Cerebellar nuclear complex (tissue), 1 donor: ENCODE measurements at places on chromosomes 16 and 17.

- no peak for DNase-seq
These were observed 26.1 kb downstream of the TNS4 start for GRCh38 chr17:40475234-40475908.

GRCh38 chr17:57985675-57985974 is 2.4 kb downstream of the VEZF1 start:
- DNase-seq: no peak

DNA sequence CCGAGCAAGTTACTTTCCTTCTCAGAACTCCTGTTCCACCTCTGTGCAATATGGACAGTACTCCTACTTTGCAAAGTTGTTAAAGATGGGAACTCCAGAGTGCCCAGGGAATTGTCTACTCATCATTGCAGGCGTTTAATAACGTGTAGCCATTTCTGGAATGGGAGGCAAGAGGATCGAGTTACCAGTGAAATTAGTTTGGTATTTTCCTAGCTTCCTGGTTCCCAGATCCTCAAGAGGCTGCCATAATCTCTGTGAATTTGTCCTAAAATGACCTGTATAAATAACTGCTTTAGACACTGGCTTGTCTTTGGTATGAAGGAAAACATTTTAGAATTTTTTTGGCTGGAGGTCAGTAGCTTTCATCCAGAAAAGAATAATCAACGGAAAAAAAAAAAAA is 27.7 kb downstream of the WWOX start:
- no peak for DNase-seq

GRCh38 chr17:43591779-43592562 is 45.8 kb upstream of the ETV4 start:
- DNase-seq: no peak

DNA sequence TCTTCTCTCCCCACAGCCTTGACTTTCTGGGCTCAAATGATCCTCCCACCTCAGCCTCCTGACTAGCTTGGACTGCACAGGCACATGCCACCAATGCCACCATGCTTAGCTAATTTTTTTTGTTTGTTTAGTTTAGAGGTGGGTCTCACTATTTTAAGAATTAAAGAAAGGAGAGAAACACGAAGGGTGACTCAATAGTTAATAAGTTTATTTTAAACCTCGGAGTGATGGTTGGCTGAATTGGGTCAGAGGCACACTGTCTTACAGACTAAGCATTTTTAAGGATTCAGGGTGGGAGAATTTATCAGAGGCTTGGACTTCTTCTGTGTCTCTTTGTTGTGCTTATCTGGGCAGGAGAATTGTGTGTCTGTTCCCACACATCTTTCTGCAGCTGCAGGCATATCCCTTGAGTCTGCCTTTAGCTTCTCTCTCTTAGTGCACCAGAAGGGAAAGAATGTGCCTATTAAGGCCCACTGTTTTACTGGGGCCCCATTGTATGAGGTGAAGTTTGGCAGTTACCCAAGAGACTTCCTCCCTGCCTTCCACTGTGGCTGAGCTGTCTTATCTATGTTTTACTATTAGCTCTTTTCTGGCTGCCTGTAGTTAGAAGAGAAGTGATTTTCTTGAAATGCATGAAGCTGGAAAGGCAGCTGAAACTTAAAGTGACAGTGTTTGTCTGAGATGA is 2172.0 kb downstream of the TP53TG3F start:
- DNase-seq: no peak

DNA sequence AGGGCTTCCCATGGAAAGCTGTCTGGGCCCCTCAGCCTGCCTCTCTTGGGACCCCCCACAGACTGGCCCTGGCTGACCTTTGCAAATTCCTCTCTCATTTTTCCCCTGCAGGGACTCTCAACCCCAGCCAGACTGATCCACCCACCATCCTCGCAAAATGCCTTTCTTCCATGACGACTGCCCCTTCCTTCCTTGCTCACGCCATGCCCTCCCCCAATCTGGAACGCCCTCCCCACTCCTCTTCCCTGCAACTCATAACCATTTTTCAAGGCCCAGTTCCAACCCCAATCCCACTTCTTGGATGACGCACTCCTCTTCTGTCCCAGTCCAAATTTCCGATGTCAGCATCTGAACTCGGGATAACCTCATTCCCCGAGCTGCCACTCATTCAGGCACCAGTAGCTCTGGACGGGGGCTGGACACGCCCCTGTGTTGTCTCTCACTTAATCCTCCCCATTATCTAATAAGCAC is 1.3 kb upstream of the DNAI2 start:
- no peak for DNase-seq

DNA sequence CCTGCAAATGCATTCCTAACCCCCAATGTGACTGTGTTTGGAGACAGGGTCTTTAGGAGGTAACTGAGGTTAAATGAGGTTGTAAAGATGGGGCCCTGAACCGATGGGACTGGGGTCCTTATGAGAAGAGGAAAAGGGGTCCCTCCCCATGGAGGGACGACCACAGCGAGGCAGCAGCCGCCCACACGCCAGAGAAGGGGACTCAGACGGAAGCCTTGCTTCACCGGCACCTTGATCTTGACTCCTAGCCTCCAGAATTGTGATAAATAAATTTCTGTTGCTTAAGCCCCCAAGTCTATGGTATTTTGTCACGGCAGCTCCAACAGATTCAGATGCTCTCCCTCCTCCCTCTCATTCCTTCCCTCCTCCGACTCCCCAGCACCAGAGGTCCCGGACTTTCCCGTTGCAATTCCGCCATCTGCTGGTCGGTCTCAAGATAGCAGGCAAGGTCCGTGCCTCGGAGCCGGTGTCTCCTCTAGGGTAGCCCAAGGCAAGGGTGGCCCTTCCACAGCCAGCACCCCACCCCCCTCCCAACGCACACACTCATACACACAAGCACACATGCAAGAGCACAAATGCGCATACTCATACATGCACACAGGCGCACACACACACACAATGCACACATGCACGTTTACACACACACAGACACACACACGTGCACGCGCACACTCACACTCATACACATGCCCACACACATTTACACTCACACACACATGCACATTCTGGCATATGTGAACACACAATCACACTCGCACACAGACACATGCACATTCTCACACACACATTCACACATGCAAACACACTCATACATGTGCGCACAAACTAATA is 23.1 kb upstream of the C16orf78 start:
- DNase-seq: no peak

- no peak for DNase-seq
These were observed 133.6 kb downstream of the BANP start for GRCh38 chr16:88084881-88085280.

DNA sequence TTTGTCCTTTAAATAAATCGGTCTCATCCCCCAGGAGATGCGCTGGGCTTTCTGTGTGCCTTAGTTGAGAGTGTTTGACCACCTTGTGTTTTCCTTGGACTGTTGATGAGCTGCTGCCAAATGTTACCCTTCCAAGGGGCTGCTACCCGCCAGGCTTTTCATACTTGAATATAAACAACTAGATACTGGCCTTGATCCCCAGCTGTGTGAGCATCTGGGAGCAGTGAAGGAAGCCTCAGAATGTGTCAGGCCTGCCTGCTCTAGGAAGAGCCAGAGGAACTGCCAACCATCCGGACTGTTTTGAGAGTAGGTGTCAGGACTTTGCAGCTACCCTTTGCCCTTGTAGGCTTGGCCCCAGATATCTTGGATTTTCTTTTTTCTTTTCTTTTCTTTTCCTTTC is 57.8 kb downstream of the LDHD start:
- DNase-seq: no peak

GRCh38 chr17:78965491-78965924 is 14.2 kb downstream of the LGALS3BP start:
- no peak for DNase-seq
